Mucosa of gallbladder (tissue), 1 donor: ENCODE measurements at places on chromosomes 6 and 20.

GRCh38 chr20:37990571-37991151 lies 42.6 kb downstream of the TTI1 start:
- peak; percentile 67 for DNase-seq

DNA sequence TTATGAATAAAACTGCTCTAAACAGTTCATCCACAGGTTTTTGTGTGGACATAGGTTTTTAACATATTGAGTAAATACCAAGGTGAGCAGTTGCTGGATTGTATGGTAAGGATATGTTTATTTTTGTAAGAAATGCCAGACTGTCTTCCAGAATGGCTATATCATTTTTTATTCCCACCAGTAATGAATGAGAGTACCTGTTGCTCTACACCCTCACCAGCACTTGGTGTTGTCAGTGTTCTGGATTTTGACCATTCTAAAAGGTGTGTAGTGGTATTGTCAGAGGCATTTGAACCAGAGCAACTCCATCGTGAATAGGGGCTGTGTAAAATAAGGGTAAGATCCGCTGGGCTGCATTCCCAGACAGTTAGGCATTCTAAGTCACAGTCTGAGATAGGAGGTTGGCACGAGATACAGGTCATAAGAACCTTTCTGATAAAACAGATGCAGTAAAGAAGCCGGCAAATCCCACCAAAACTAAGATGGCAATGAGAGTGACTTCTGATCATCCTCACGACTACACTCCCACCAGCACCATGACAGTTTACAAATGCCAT lies 12.9 kb upstream of the NT5E start:
- no peak for DNase-seq

DNA sequence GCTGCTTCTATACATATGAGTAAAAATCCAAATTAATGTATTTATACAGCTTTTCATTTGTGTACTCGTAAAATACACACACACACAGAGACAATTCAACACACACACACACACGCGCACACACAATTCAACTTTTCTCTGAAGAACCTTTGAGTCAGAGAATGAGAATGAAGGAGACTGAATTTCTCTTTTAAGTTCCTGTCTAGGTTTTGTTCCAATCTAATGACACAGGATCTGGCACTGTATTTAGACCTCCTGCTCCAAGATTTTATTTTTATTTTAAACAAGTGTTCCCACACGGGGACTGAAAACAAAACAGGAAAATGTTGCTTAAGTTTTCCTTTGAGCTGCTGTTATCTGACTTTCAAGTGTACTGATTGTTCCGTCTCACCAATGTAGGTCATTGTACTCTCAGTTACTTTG lies 250.8 kb downstream of the LAMA2 start:
- DNase-seq = no peak

- DNase-seq = no peak
These were observed 19.6 kb upstream of the PI16 start for GRCh38 chr6:36934901-36935300.

DNA sequence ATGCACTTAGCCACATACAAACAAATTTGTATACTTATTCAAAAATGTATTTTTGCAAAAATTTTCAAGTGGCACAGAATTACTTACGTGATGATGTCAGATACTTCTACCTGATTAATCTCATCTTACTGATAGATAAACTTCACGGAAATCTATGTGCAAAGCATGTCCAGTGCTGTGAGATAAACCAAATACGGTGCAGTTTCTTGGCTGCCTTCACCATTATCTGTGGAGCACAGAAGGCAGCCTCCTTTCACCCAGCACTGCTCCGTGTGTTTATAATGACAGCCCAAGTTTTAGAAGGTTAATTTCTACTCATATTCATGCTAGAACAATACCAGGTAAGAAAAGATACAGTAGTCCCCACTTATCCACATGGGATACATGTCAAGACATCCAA lies 59.0 kb upstream of the PDE10A start:
- DNase-seq = no peak

- no peak for DNase-seq
These were observed 134.9 kb downstream of the MMUT start for GRCh38 chr6:49328051-49328744.

DNA sequence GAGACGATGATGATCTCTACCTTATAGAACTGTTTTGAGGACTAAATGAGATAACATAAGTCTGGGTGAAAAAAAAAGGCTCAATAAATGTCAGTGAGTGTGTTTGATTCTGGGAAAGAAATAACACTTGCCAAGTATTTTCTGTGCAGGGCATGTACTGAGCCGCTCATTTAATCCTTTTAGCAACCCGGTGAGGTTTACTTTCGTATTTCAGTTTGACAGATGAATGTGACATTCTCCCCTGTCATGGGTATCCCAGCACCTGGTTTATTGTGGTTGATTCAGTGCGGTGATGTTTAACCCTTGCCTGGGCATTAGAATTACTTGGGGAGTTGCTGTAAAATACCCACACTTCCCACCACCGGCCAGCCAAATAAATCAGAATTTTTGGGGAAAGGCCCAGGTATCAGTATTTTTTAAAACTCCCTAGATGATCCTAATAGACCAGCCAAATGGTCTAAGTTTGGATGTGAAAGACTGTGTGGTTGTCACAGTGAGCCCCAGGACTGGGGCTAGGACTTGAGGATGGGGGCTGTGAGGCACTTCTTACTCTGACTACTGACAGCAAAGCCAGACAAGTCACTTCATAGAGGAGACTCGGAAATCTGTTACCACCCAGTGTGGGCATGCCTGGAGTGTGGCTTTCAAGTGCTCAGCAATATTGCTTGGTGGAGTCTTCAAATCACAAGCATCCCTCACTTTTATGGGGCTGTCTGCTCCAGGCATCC lies 100.2 kb upstream of the KCNG1 start:
- no peak for DNase-seq

- no peak for DNase-seq
These were observed 49.5 kb upstream of the SMIM28 start for GRCh38 chr6:138328210-138328609.

- no peak for DNase-seq
These were observed 4.4 kb downstream of the MOCS1 start for GRCh38 chr6:39929733-39930461.

DNA sequence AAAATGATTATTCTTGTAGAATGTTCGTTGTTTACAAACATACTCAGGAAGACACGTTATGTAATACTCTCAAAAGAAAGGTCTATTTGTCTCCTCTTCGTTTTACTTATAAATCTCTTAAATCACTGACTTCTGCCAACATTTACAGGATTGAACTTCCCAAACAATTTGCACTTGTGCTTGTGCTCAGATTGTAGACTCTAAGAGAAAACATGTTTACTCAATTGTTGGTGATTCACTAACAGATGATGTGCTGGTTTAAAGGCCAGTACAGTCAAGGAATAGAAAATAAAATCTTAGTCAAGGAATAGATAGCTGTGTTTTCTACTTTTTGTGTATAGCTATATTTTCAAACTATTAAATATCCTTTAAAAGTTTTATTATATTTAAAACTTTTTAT lies 172.8 kb downstream of the GJA1 start:
- no peak for DNase-seq

DNA sequence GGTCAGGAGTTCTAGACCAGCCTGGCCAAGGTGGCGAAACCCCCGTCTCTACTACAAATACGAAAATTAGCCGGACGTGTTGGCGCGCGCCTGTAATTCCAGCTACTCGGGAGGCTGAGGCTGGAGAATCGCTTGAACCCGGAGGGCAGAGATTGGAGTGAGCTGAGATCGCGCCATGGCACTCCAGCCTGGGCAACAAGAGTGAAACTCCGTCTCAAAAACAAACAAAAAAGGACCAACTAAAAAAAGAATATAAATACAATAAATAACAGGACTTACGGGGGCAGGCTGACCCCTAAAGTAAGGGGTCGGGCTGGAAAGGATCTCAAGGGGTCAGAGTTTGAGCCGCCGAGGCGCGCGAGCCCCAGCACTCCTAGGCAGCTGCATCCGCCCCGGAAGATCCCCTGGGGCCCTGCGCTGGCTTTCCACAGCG lies 509 bp upstream of the TPD52L2 start:
- DNase-seq = no peak

DNA sequence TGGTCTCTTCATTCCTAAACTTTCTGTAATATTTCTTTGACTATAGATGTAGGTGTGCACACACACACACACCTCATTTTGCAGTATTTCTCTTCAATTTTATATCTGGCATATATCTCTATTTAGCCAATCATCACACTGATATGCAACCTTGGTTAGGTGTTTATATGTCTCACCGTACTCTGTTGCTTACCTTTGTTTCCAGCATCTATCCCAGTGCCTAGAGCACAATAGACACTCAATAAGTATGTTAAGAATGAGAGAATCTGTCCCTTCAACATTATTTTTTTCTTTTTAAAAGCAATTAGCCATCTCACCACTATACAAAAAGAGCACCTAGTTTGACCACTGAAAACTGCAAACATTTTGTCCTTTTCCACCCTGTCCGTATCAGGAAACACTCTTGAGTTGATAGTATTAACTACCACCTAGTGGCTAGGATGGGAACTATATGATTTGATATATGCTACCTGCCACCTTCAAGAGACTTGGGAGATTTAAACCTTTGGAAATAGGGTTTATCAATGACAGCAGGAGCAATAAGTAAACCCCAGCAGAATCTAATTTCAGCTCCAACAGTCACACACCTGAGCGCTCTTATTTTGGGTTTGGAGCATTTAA lies 48.7 kb upstream of the RSPO3 start:
- DNase-seq = no peak

- no peak for DNase-seq
These were observed 13.4 kb downstream of the PRKN start for GRCh38 chr6:162713974-162714780.

GRCh38 chr20:3909952-3910366 lies 20.8 kb downstream of the PANK2 start:
- DNase-seq = no peak

- no peak for DNase-seq
These were observed 5.0 kb upstream of the INSM1 start for GRCh38 chr20:20362774-20363433.

DNA sequence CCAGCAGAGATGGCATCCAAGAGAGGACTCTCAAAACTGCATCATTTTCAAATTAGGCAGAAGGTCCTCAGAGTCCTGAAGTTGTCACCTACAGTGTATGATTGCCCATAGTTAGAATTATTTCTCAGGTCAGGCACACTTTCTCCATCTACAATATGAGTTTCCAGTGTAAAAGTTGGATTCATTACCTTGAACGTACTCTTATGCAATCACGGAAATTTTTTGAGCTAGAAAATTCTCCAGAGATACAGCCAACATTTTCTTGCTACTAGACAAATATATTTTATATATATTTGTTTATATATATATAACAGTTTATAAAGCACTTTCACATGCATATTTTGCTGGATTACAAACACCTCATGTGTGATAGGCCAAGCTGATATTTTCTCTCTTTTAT lies 29.4 kb upstream of the SERPINB1 start:
- DNase-seq = no peak

DNA sequence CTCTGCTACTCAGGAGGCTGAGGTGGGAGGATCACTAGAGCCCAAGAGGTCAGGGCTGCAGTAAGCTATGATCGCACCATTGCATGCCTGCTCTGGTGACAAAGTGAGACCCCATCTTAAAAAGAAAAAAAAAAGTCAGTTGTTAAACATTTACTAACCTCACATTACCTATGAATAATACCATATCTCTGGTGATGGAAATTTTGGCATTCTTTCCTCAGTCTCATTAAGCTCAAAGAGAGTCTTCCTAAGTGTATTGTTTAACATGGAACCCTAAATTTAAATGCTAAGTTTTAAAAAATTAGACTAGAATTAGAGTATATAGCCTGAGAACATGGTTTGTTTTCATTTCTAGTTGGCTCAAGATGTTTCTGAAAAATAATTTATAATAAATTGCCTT lies 11.3 kb upstream of the BFSP1 start:
- no peak for DNase-seq

DNA sequence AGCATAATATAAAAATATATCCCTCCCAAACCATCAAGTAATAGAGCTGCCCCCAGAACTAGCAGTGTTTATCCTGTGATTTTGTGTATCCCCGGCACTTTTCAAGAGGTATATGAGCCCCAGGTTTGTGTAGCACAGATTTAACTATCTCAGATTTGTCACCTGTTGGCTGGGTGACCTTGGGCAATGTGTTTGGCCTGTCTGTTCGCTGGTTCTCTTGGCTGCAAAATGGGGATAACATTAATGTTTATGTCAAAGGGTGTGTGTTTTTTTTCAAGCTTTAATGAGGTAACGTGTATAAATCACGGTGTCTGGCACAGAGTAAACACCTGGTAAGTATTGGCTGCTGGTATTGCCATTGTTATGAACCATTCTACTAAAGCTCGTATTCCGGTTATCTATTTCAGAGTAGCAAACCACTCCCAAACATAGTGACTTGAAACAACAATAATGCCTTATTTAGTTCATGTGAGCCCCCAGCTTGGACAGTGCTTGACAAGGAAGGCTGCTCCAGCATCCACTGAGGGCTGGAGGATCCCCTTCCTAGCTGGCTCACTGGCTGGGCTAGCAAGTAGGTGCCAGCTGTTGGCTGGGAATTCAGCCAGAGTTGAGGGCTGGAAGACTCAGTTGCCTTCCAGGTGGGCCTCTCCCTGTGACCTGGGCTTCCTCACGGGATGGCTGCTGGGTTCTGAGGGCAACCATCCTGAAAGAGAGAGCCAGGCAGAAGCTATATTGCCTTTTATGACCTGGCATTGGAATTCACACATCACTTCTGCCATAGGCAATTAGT lies 36.2 kb downstream of the PDRG1 start:
- no peak for DNase-seq

GRCh38 chr6:4463236-4463635 lies 313.0 kb upstream of the CDYL start:
- DNase-seq = no peak

DNA sequence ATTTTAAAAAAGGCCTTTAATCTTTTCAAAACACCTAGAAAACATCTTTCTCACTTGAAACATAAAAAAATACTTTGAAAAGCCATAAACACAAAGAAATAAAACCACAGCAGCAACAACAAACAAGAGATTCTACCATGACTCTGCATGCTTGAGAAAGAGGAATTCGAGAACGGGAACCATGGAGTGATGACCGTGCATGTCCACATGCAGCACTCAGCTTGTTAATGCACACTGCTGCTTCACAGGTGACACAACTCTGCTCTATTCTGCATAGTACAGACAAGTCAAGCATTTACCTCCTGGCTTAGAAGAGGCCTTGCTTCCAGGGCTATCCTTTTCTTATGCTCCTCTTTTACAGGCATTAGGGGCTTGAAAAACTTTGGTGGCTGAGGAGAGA lies 64.9 kb upstream of the NUP153 start:
- DNase-seq = no peak

GRCh38 chr6:3670356-3670755 lies 81.2 kb downstream of the PXDC1 start:
- no peak for DNase-seq

DNA sequence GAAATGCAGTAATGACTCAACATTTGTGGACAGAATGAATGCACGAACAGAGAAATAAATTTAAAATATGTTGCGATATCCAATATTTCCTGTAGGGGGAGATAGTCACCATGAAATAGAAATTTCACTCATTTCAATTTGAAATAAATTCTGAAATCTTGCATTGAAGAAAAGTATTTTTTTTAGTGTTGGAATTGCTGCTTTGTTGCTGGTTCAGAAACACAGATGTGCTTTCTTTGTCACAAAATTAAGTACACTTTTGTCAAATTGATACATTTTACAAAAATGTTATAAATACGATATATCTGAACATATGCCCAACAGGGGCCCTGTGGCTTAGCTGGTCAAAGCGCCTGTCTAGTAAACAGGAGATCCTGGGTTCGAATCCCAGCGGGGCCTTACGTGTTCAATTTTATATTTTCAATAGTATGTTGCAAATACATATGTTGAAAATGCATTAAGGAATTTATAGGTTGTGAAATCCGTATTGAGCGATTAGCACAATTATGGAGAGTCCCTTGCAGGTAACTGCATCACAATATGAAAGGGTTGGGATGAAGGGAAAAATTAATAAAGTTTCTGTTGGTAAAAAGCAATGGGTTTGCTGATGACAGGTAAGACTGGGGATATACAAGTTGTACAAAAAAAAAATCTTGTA lies 85.4 kb upstream of the PRSS16 start:
- no peak for DNase-seq
